ENCODE measurements at places on chromosomes 1 and 21. TPM values are rescaled to one million over a fixed set of nuclear protein-coding genes. Genes with fewer than 3 reads are reported as not detected.

GRCh38 chr1:37403166-37403565, 71.2 kb upstream of the ZC3H12A start:
- no peaks in the 10 kb centered on the region for H3K4me1 ChIP-seq
- DNase-seq, result no peak
- peaks cover 15% of the 10 kb centered on the region for H3K27me3 ChIP-seq
- no peak overlapping the region for H3K4me3 ChIP-seq
- no peak overlapping the region for H3K27ac ChIP-seq

- no peak overlapping the region for H3K27ac ChIP-seq
- H3K36me3 ChIP-seq, result no peaks in the 10 kb centered on the region
- no peaks in the 10 kb centered on the region for H3K4me1 ChIP-seq
- DNase-seq, result no peak
Observed at GRCh38 chr1:194602184-194602583, 1415.8 kb upstream of the B3GALT2 start.

DNA sequence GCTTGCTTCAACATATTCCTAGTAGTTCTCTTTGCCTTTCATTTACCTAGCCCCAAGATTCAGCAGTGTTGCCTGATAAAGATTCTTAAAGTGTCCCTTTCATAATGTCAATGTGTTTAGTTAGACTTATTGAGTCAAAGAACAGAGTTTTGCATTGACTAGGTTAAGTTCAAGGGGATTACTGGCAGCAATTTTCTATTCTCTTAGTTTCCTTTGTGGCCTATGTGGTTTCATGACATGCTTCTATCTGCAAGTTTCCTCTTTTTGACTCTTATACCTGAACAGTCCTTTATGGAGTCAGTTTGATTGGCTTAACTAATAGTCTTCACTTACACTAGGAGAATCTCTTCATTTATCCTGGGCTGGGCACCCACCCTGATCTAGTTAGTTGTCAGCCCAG, 151.3 kb downstream of the ADGRL4 start:
- no peaks in the 10 kb centered on the region for H3K4me1 ChIP-seq
- no peak overlapping the region for H3K27ac ChIP-seq
- no peaks in the 10 kb centered on the region for H3K36me3 ChIP-seq
- no peak for DNase-seq
- no peaks in the 10 kb centered on the region for H3K27me3 ChIP-seq

GRCh38 chr21:18191139-18191538, 53.5 kb upstream of the CHODL start:
- no peak for DNase-seq
- H3K4me3 ChIP-seq, result no peak overlapping the region
- no peaks in the 10 kb centered on the region for H3K36me3 ChIP-seq
- no peaks in the 10 kb centered on the region for H3K27me3 ChIP-seq
- no peaks in the 10 kb centered on the region for H3K4me1 ChIP-seq

Gene TMIGD3
- polyA plus RNA-seq, result not detected

- no peak for DNase-seq
- peaks cover 20% of the 10 kb centered on the region for H3K4me1 ChIP-seq
- H3K27ac ChIP-seq, result peak overlapping the region; percentile 90
Observed at GRCh38 chr1:37691497-37692077, 729 bp upstream of the CDCA8 start.

Gene USH2A
- polyA plus RNA-seq, result under 0.01 TPM

Gene RHEX
- polyA plus RNA-seq, result not detected

DNA sequence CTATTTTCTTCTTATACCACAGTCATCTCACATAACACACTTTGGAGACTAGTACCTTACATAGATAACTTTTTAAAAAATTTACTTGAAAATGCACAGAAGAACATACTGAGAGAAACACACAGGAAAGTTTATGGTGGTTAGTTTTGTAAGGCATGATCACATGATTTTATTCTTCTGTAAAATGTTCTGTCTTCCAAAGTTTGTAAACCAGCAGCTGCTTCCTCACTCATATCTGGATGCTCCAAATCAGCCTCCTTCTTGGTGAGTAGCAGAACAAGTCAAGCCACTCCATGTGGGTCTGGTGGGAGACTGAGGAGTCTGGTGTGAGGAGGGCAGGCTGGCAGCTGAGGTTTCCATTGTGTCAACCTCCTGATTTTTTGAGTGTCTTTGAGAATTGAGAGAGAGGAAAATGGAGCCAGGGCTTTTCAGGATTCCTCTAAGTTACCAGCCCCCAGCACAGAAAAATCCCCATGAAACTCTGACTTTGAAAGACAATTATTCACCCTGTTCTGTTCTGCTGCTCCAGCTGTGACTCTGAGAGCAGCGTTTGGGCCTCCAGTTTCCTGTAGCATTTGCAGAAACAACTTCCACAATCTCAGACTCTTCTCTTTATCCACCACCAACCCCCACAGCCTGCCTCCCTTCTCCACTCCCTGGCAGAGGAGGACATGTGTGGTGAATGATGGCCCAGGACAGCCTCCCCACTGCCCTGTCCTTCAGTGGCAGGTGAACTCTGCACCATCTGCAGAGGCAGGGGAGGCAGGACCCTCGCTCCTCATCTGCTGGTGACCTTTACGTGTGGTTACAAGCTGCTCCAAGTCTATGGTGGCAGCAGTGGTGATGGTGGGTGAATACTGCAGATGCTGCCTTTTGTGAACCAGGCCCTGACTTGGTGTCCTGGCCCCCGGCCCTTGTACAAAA, 82.3 kb downstream of the FCRL5 start:
- no peaks in the 10 kb centered on the region for H3K36me3 ChIP-seq
- H3K4me1 ChIP-seq, result no peaks in the 10 kb centered on the region
- no peaks in the 10 kb centered on the region for H3K27me3 ChIP-seq
- H3K27ac ChIP-seq, result no peak overlapping the region
- no peak for DNase-seq

GRCh38 chr1:238318294-238319110, 427.8 kb upstream of the ZP4 start:
- no peaks in the 10 kb centered on the region for H3K36me3 ChIP-seq
- H3K4me3 ChIP-seq, result no peak overlapping the region
- no peaks in the 10 kb centered on the region for H3K4me1 ChIP-seq
- H3K27me3 ChIP-seq, result no peaks in the 10 kb centered on the region

DNA sequence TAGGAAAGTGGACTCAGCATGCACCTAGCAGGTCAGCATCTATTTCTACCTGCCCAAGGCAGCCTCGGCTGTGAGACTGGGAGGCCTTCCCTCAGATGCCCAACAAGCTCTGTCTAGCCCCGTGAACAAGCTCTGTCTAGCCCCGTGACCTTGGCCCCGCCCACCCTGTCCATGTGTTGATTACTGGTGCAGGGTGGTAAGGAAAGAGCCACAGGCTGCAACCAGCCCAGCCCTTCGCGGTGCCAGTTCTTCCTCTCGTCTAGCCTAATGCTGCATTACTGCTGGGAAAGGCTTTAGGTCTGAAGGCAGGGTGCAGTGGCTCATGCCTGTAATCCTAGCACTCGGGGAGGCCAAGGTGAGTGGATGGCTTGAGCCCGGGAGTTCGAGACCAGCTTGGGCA, 2.2 kb downstream of the GPR153 start:
- no peaks in the 10 kb centered on the region for H3K27me3 ChIP-seq
- DNase-seq, result peak; percentile 53
- H3K4me1 ChIP-seq, result peaks cover 18% of the 10 kb centered on the region
- peak overlapping the region; percentile 26 for H3K27ac ChIP-seq

Gene EBNA1BP2
- 122 TPM for polyA plus RNA-seq

- H3K4me1 ChIP-seq, result no peaks in the 10 kb centered on the region
- no peak overlapping the region for H3K4me3 ChIP-seq
- DNase-seq, result no peak
- no peaks in the 10 kb centered on the region for H3K36me3 ChIP-seq
- no peak overlapping the region for H3K27ac ChIP-seq
- H3K27me3 ChIP-seq, result no peaks in the 10 kb centered on the region
Observed at GRCh38 chr1:178664278-178664677, 60.8 kb upstream of the RALGPS2 start.

GRCh38 chr1:165828103-165828668, 772 bp downstream of the UCK2 start:
- H3K4me1 ChIP-seq, result peaks cover 8% of the 10 kb centered on the region
- H3K4me3 ChIP-seq, result peak overlapping the region; percentile 81
- peaks cover 1% of the 10 kb centered on the region for H3K36me3 ChIP-seq
- peak overlapping the region; percentile 95 for H3K27ac ChIP-seq
- DNase-seq, result no peak

Gene OR6K3
- not detected for polyA plus RNA-seq

GRCh38 chr1:12159816-12160215, 7.0 kb upstream of the TNFRSF1B start:
- peaks cover 17% of the 10 kb centered on the region for H3K4me1 ChIP-seq
- no peak for DNase-seq
- H3K4me3 ChIP-seq, result no peak overlapping the region
- no peaks in the 10 kb centered on the region for H3K36me3 ChIP-seq
- no peak overlapping the region for H3K27ac ChIP-seq

DNA sequence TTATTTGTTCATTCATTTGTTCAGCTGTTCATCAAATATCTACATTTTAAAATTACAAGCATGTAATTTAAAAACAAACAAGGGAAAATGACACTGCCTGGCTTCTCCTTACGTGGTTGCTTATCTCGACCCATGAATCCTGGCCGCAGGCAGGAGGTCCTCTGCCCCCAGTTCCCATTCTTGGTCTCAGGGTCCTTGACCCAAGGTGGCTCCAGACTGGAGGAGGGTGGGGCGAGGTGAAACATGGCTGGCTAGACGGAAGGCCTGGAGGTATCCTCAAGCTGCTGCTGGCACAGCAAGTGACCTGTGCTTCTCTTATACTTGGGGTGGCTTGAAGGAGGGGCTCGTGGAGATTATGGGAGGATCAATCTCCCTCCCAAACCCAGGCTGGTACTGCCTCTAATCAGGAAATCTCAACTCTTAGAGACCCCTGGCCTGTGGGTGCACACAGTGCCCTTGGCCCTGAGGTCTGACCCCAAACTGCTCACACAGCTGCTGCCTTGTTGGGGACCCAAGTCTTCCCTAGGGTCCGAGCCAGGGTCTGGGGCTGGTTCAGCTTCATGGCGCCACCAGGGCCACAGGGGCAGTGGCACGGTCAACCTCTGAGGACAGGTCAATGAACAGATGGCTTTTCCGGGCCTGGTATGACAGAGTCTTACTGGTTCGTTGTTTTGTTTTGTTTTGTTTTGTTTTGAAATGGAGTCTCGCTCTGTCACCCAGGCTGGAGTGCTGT, 63.7 kb downstream of the SCCPDH start:
- no peak for DNase-seq
- H3K4me1 ChIP-seq, result no peaks in the 10 kb centered on the region

DNA sequence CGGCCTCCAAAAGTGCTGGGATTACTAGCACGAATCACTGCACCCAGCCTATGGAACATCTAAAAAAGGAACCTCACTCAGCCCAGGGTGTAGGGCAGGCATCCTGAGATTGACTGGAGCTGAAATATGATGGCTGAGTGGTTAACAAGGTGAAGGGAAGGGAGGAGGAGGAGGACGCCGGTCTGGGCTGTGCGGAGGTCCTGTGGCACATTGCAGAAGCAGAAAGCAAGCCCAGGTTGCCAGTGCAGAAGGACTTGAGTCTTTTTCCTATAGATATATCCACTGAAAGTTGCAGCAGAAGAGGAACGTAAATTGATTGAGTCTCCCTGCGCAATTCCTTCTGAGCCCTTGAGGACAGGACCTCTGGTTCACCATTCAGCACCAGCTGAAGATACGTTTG, 1.5 kb upstream of the KIF17 start:
- peaks cover 40% of the 10 kb centered on the region for H3K36me3 ChIP-seq
- H3K27me3 ChIP-seq, result no peaks in the 10 kb centered on the region
- no peaks in the 10 kb centered on the region for H3K4me1 ChIP-seq

GRCh38 chr21:24225431-24225830, 1381.8 kb downstream of the MRPL39 start:
- no peaks in the 10 kb centered on the region for H3K27me3 ChIP-seq
- H3K4me3 ChIP-seq, result no peak overlapping the region
- H3K4me1 ChIP-seq, result no peaks in the 10 kb centered on the region
- H3K36me3 ChIP-seq, result no peaks in the 10 kb centered on the region

DNA sequence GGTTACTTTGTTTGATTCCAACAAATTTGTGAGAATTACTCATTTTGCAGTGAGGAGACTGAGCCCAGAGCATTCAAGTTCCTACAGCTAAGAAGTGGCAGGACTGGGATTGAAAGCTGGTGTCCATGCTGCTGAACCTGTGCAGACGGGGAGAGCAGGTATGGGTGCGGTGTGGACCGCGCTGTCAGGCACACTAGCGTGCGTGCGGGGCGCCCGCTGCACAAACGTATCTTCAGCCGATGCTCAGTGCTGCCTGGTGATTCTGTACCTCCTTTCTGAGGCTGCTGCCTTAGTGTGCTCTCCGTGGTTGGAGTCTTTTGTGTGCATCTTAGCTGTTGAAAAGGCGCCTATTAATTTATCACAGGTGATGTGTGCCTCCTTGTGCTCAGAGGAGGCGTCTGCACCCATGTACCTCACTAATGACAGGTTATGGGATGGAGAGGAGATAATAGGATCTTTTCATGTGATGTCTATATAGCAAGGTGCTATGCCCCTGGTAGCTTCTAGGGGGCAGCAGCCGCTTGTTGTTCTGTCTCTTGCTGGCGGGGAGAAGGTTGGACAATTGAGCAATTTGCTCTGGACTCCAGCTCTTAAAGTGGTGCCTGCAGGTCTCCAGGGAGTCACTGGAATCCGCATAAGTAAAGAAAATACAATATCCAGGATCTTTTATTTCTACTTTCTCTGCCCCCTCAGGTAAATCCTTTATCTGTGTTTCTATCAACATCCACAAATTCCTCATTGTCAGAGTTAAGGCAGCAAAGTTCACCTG, 32.5 kb downstream of the PEX14 start:
- H3K4me1 ChIP-seq, result peaks cover 29% of the 10 kb centered on the region
- no peak overlapping the region for H3K4me3 ChIP-seq
- H3K27me3 ChIP-seq, result no peaks in the 10 kb centered on the region
- no peak for DNase-seq
- H3K36me3 ChIP-seq, result no peaks in the 10 kb centered on the region

Gene OPRD1
- not detected for polyA plus RNA-seq

DNA sequence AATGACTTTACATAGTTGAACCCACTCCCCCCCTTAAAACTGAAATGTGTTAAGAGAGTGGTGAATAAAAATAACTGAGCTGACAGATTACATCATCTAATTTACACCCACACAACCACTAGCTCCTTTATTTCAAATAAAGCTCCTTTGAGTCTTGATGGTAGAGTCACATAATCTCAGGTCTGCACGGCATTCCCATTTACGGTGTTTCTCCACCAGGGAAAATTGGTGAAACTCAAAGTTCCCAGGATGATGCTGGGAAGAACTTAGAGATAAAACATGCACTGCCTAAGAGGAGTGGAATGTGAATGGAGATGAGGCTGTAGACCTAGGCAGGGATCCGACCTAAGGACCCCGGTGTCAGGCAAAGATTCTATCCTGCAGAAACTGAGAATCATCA, 727.8 kb upstream of the ADAMTS5 start:
- H3K4me3 ChIP-seq, result no peak overlapping the region
- H3K4me1 ChIP-seq, result peaks cover 9% of the 10 kb centered on the region
- H3K27ac ChIP-seq, result no peak overlapping the region
- DNase-seq, result no peak

Gene F13B
- not detected for polyA plus RNA-seq

DNA sequence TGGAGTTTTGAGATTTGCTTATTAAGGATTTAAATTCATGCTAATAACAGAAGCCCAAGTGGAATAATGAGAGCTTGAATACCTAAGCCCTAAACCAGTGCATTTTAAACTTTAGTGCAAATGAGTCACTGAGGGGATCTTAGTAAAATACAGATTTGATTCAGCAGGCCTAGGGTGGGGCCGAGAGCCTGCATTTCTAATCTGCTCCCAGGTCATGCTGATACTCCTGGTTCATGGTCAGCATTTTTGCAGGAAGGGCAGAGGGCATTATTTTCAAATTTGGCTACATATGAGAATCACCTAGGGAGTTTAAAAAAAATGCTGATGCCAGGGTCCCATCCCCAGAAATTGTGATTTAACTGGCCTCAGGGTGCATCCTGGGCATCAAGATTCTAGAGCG, 39.3 kb downstream of the DNTTIP2 start:
- H3K4me1 ChIP-seq, result peaks cover under 1% of the 10 kb centered on the region
- no peak overlapping the region for H3K4me3 ChIP-seq
- H3K27me3 ChIP-seq, result no peaks in the 10 kb centered on the region
- DNase-seq, result no peak
- no peak overlapping the region for H3K27ac ChIP-seq

Gene SLC45A1
- 0.09 TPM for polyA plus RNA-seq
